ENCODE measurements at places on chromosomes 4 and X.

DNA sequence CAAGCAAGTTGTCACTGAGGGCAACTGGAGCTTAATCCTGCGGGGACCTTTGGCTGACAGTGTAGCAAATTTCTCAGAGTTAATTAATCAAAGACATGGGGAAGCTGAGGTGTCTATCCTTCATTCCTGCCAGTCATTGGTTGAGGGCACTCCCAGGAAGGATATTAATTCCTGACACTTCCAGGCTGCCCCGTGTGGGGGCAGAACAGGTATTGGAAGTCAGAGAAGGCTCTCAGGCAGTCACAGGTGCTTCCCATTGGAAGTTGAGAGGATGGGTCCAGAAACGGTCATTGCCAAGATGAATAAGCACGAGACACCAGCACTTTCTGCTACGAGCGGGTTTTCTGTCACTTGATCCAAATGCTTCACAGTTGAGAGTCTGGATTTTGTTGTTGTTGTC is 29.1 kb upstream of the CD38 start:
- DNase-seq, result no peak

GRCh38 chr4:164591666-164592065 is 162.3 kb upstream of the SMIM31 start:
- no peak for DNase-seq

DNA sequence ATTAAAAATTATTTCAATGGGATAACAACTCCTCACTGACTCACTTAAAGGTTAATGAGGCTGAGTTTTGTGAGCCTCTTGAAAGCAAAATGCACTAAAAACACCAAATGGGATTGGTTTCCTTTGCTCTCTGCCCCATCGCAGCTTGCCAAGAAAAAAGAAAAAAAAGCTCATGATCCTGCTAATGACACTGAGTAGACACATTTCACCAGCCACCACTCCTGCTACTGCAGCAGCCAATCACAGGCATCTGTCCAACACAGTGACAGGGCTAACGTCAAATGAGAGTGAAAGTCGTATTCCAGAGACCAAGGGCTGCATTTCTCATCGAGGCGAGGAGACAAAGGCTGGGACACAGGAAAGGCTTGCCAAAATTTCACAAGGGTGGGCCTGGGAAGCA is 5.2 kb downstream of the APBB2 start:
- DNase-seq, result no peak

DNA sequence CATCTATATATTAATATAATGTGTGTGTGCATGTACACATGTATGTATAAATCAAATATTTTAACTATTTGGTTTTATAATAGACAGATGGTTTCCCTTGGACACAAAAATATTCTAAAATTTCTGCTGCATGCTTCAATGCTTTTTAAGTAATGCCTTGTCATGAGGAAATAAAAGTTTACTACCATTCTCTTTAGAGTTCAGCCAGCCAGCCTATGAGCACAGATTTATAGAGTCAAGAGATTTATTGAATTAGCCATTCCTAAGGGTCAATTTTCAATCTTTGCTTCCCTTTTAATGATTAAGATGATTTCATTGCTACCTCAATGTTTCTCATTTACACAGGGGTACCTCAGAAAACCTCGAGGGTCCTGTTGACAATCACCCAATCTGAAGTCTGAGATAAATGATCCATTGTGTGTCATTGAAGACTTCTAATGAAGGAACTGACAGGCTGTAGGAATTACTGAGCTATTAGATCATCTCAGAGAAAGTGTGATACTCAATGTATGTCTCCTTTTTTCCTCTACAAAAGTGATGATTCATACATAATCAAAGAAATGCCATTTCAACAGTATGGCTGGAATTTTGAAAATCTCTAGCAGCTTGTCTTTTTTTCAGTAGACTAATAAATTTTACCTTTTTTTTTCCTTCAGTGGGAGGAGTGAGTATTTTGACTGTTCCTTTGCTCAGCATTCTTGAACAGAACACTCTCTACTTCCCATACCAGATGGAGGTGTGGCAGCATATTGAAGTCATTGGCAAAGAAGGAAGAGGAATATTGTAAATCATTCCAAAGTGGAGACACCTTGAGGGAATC is 222.6 kb upstream of the PCDH18 start:
- no peak for DNase-seq

DNA sequence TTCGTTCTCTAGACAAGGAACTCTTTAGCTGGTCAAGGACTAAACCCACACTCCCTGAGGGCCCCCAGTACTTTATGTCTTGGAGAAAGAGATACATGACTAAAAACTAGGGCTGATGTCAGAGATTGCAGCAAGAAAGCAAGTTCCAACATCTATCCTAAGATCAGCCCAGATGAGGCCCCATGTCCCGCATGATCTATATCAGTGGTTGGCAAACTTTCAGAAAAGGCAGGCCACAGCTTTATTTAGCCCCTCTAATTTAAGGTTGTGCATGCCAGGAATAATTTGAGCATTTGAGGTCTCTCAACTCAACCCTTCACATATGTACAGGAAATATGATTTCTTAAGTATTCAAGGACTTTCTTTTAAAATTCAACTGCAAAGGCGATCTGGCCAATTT is 44.1 kb upstream of the FRMD7 start:
- no peak for DNase-seq

- no peak for DNase-seq
Measured at GRCh38 chr4:118367361-118367760, 14.6 kb upstream of the PRSS12 start.

- no peak for DNase-seq
Measured at GRCh38 chr4:158170691-158171561, 1.9 kb downstream of the GASK1B start.

DNA sequence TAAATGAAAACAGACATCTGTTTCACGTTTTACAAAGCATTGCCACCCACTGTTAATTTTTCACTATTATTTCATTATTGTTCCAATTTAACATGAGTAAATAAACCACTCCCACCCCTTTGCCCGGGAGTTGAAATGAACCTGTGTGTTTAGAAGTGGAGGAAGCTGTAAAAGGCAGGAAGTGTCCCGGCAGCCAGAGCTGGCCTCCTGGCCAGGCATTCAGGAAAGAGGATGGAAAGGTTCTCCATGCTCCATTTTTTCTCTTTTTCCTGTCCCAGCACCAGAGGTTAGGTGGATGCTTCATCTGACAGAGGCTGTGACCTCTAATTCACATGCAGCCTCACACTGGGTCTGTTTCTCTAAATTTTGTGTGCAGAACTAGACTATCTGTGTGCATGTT is 55.5 kb upstream of the LNX1 start:
- DNase-seq, result no peak

- peak; percentile 70 for DNase-seq
Measured at GRCh38 chrX:152897222-152898131, at the start of gene ZNF185. Gene ZNF185, plus strand, starts transcription at chrX:152898067. Its CDS starts 16,423 bp downstream, at chrX:152914490.

DNA sequence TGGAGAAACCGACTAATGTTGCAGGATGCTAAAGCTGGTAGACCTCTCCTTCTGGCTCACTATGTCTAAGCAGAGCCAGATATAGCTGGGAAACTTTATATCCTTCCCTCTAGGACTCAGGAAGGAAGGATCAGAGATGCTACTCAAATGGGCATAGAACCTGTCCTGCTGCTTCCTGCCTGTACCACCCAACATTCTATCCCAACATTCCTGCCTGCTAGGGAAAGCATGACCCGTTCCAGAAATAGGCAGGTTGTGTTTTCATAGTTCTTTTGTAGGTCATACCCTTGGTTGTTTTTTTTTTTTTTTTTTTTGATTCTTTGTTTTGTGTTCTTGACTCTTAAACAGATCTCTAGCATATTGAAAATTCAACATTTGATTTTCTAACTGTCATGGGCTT is 5.3 kb downstream of the NPNT start:
- no peak for DNase-seq

- no peak for DNase-seq
Measured at GRCh38 chrX:112164420-112164819, 81.8 kb upstream of the TRPC5 start.

GRCh38 chr4:138948918-138949317 is 66.7 kb upstream of the NOCT start:
- no peak for DNase-seq

GRCh38 chr4:87644286-87644685 is 5.8 kb upstream of the DMP1 start:
- no peak for DNase-seq

GRCh38 chr4:10721616-10722015 is 37.0 kb upstream of the CLNK start:
- no peak for DNase-seq

GRCh38 chr4:99615170-99615820 is 40.7 kb downstream of the MTTP start:
- peak; percentile 25 for DNase-seq

DNA sequence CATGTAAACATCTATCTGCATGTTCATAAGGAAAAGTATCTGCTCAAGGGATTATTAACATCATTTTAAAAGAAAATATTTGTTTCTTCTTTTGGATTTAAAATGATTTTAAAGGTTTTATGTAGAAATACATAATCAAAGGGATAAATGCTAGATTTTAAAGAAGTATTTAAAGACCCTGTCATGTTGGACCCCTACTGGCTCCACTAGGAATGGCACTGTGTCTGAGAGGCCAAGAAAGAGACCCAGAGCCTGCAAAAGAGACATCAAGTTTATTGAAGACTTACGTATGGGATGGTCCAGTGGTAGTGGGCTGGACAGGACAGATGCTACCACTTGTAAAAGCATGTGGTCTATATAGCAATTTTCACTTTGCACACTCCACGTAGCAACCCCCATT is 78.7 kb upstream of the PCDH18 start:
- no peak for DNase-seq

DNA sequence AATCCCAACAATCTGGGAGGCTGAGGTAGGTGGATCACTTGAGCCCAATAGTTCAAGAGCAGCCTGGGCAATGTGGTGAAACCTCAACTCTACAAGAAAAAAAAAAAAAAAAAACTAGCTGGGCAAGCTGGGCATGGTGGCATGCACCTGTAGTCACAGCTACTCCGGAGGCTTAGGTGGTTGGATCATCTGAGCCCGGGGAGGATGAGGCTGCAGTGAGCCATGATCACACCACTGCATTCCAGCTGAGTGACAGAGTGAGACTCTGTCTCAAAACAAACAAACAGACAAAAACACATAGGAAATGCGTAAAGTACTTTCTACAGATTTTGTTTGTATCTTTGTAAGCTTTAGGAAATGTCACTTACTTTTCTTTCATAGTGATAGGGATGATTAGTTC is 307.2 kb upstream of the NR3C2 start:
- DNase-seq, result no peak

DNA sequence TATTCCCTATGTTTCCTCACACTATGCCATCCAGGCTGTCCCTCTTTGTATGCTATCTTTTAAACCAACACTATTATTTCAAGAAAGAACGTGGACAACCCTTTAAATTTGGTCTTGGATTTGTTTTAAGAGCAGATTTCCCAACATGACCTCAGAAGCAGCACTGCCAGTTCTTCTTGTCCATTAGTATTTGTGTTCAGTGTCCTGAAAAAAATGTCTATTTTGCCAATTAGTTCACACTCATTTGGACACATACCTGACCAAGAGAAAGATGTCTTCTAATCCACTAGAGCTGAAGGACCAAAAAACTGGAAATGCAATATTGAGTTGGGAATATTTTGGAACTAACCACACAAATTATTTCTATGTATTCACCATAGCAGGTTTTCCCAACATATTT is 223.2 kb upstream of the CNKSR2 start:
- no peak for DNase-seq

DNA sequence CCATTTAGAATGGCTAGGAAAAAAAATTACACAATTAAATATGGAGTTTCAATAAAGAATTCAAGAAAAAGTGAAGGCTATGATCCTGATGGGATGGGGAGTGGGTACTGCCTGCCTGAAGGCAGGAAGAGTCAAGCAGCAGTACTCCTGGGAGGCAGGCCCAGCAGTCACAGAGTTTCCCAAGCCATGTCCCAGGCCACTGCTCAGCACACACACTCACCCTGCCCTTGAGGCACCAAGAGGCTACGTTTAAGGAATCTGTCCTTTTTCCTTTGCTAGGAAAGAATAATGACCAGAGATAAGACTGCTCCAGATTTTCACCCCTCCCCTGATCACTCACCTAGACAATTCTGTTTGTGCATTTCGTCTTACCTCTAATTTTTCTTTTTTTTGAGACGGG is 30.2 kb downstream of the MAP7D3 start:
- no peak for DNase-seq

GRCh38 chrX:19728915-19729314 is 158.5 kb downstream of the SH3KBP1 start:
- no peak for DNase-seq

GRCh38 chr4:185165605-185166063 is 22.6 kb downstream of the SLC25A4 start:
- DNase-seq, result no peak

DNA sequence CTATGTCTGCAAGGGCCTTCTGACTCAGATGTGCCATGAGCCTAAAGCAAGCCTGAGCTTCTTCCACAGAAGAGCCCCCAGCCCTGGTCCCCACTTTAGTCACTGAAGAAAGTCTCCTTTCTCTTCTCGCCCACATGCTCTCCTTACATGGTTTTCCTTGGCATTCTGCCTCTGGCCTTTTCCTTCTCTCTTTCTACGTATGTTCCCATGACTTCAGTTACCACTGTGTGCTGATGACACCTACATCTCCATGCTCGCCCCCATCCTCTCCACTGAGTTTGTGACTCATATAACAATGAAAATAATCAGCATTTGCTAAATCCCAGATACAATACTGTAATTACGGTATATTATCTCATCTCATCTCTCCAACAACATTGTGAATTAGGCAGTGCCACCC is 149.3 kb downstream of the AMMECR1 start:
- DNase-seq, result no peak

GRCh38 chrX:53005327-53005726 is 43.3 kb upstream of the GPR173 start:
- no peak for DNase-seq

- no peak for DNase-seq
Measured at GRCh38 chr4:77031544-77031943, 44.2 kb downstream of the CCNI start.

DNA sequence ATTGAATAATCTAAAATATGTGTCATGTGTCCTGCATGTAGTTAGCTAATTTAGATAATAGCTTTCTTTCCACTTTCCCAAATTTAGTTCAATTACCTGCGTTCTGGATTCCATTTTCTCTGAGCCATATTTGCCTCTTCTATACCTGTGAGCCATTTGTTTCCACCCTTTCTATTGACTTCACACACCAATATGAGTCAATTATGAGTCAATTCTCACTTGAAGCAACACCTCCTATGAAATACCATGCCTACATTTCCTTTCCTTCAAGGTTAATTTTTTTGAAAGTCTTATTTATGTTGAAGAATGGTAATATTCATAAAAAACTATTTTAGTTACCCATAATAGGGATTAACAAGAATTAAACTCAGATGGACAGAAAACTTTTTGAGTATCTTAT is 25.8 kb downstream of the NPY2R start:
- no peak for DNase-seq

DNA sequence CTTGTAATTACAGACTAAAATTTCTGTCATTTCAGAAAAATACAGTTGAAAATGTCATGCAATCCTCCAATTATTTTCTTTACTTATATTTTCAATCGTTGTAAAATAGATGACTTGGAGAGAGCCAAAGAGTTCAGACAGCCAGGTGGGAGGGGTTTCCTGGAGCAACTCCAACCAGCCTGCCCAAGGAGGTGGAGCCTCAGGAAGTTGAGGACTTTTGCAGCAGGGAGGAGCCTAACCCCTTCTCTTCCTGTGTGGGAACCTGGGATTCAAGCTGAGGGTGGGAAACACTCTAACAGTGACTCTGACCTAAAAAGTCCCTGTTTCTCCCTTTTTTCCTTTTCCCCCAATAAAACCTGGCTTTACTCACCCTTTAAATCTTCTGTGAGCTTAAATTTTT is 72.2 kb upstream of the GABRG1 start:
- no peak for DNase-seq

- no peak for DNase-seq
Measured at GRCh38 chrX:81120258-81120935, 81.3 kb downstream of the HMGN5 start.

- no peak for DNase-seq
Measured at GRCh38 chr4:77613267-77613666, 7.6 kb downstream of the CXCL13 start.

Measured in SK-N-SH (cell line).